ENCODE measurements at places on chromosomes 2 and 18.

DNA sequence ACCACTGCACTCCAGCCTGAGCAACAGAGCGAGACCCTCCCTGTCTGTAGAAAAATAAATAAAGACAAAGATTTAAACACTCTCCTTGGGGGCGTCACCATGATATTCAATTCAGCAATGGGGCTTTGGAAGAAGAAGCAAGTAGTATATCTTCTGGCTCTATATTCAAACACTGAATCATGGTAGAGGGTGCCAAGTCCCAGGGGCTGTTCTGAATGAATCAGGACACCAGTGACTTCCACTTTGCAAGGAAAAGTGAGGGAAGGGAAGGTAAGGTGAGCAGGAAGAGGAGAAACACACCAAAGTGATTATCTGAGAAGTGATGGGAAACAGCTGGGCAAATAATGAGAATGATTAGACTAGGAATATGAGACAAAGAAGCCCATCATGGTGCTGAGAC is 80.5 kb downstream of the AAK1 start:
- DNase-seq: no peak

DNA sequence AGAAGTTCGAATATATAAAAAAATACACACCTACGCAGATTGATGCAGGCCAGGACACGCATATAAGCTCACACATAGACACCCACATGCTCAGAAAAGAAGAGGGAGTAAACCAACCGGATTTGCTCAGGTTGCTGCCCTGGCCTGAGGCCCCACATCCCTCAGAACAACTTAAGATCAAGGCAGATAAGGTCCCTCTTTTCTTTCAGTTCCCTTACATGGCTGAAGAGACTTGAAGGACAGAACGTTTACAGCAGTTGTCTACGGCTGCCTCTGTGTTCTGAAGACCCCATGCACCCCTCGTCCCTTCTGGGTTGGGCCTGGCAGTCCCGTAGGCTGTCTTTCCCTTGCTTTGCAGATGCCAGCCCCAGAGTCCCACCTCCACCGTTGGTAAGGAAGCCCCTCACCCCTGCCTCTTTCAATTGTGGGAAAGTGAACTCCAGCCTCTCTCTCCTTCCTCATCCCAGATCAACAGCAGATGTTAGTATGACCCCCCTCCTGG is 4.3 kb upstream of the NAGK start:
- DNase-seq: no peak

DNA sequence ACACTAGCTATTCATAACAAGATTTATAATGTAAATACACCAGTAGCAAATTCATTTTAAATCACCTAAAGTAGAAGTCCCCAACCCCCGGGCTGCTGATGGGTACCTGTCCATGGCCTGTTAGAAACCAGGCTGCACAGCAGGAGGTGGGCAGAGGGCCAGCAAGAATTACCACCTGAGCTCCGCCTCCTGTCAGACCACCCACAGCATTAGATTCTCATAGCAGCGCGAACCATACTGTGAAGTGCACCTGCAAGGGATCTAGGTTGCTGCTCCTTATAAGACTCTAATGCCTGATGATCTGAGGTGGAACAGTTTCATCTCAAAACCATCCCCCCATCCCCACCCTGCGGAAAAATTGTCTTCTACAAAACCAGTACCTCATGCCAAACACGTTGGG is 71.3 kb downstream of the KANSL1L start:
- DNase-seq: no peak

GRCh38 chr2:102509749-102510148 is 36.7 kb downstream of the SLC9A4 start:
- DNase-seq: no peak

DNA sequence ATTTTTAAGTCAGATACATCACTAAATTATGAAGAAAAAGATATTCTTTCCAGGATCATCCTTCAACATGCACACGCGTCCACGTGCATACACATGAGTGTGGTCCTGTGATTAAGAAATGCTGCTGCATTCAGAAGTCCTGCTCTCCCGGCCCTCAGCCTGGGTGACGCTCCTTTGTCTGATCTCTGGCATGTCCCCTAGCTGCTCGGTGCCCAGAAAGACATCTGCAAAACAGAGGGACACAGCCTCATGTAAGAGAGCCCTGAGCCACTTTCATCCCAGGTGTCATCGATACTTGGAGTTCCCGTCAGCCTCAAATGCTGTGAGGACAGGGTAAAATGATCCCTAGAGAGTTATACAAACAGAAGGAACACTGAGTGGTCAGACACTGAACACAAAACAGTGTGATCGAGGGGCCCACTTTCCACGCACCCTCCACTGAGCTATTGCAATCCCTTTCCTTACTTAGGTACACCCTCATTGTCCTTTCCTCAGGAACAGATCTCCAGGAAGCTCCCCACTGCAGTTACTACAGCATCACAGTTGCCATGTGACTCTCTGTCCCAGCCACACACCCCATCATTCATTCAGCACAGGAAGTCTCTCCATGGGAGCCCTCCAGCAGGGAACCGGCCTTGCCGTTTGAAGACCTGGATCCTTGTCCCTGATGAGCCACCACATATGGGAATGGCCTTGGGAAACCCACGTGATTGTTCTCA is 32.1 kb downstream of the CRACDL start:
- DNase-seq: no peak

DNA sequence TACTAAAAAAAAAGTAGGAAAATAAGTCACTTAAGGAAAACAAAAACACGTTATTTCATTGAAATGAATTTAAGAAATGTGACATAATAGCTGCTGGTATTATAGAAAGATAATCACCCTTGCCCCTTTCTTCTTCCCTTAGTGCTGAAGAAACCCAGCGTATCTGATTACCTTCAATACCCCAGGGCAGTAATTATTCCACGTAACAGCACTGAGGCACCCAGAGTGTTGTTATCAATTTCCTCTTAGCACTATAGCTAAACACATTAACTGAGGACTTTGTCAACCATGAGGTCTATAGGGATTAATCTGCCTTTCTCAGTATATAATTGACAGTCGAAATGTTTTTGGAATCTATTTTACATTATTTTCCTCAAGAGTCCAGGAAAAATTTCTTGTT is 180.0 kb upstream of the NXPH2 start:
- DNase-seq: no peak

- no peak for DNase-seq
Observed at GRCh38 chr18:5879479-5879882, 15.8 kb downstream of the TMEM200C start.

- no peak for DNase-seq
Observed at GRCh38 chr2:23988371-23988770, 21.5 kb upstream of the MFSD2B start.

DNA sequence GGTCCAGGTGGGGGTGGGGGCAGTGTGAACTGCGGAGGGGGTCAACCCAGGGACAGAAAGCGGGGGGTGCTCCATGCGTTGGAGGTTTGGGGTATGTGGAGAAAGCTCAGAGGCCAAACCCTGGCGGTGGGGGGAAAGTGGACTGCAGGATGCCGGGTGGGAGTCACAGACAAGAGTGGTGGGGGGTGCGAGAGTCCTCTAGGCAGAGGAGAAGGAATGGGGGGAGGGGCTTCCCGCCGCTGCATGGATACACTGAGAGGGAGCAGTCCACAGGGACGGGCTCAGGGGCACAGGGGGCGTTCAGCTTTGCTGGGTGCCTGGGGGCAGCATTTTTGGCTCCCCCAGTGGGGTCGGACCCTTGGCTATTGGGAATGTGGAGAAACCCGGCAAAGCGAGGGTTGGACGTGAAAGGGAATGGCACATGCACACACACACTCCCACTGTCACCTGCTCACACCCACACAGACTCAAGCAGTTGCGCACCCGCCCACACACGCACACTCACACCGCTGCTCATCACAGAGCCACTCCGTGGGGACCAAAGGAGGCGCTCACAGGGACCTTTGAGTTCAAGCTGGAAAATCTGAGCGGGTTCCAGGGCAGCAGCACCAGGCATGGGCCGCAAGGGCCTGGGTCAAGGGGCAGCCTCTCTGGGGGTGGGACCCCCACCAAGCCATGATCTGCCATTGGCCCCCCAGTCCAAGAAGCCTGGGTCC is 7.7 kb downstream of the GBX2 start:
- no peak for DNase-seq

DNA sequence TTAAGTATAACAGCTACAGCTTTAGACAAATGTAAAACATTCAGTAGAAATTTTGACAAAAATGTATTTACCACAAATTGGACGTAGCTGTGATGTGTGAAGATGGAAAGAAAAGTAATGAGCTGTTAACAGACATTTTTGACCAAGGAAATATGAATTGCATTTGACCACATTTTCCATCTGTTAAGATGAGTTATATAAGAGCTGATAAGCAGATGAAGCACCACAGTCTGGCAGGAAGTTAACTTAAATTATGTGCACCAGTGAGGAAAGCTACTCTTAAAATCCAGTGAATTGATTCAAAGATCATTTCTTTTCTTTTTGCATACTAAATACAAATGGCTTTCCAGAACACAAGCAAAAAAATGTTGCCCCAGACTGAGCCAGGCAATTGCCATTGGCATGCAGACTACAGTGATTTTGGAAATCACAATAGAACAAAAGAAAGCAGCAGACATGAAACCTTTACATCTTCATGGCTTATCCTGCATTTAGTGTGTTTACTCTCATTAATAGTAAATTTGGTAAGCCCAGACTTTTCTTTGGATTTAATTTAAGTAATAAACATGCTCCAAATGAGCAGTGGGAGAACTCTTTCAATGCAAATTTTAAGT is 493.7 kb downstream of the TMX3 start:
- no peak for DNase-seq

GRCh38 chr2:196278491-196278911 is 107.1 kb upstream of the STK17B start:
- no peak for DNase-seq

GRCh38 chr2:238267884-238268680 is 20.3 kb downstream of the PER2 start:
- no peak for DNase-seq

DNA sequence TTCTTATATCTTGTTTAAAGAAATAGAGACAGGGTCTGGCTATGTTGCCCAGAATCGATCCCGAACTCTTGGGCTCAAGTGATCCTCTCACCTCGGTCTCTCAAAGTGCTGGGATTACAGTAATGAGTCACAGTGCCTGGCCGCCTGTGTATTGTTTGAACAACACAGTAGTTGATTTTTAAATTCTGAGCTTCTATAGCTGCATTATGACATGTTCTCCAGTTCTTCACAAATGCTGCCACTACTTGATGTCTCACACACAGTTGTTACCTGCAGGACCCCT is 7.7 kb upstream of the RHOB start:
- peak; percentile 19 for DNase-seq

DNA sequence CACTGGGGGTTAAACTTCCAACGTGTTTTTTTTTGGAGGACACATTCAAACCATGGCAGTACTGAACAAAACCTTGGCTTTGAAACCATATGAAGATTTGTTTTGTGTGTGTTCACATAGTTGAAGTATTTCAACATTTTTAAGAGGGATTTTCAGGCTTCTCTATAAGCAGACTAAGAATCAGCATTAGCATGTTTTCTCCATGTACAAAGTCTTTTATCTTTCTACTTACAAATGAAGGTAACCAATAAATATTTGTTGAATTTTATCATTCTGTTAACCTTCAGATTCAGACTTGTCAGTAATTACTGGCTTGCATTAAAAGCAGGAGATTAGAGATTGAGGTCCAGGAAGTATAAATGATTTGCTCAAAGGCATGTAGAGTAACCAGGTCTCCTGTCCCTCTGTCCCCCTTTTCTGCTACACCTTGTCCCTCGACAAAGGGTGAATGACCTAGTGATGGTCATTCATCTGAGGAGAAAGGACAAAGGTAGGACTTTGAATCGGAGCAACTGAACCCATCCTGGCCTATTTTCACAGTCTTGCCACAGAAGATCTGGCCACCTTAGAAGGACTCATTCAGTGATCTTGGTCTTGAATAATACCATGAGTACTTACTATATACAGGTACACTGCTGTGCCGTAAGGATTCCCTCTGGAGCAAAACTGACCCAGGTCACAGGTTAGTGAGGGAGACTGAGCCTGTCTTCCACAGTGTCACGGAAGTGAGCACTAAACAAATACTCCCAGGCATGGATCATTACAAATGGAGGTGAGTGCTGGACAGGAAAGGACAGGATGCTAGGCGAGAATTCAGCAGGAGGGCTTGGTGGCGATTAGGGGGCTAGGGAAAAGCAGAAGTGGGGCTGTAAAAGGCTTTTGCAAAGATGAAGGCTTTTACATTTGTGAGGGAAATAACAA is 2.2 kb upstream of the MYCN start:
- DNase-seq: no peak

- no peak for DNase-seq
Observed at GRCh38 chr2:196368546-196369225, 197.3 kb upstream of the STK17B start.

- no peak for DNase-seq
Observed at GRCh38 chr2:22483036-22483435, 901.9 kb upstream of the KLHL29 start.

GRCh38 chr2:109129921-109130722 is 1.1 kb downstream of the SH3RF3 start:
- no peak for DNase-seq

DNA sequence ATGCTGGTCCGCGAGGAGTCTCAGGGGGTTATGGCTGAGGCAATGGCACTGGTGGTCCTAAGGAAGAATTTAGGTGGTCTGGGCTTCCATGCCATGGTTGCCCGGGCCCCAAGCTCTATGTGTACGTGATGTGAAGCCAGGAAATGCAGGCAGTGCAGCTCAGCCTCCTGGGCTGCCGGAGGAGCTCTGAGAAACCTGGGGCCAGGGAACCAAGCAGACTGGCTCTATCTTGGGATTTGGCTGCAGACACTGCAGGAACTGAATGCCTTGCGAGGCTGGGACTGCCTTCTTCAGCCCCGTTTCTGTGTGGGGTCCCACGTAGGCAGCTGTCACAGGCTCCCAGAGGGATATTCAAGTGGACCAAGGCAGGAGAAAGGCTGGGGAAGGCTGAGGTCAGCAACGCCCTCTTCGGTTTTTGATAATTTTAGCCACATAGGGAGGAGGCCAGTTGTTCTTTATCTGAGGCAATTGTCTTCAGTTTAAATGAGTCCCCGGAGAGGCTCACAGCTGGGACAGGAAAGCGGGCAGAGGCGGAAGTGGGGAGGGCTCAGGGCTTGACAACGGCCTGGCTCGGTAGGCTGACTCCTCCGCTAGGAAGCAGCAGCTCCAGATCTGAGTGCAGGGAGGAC is 77.7 kb downstream of the RHOB start:
- DNase-seq: no peak

- no peak for DNase-seq
Observed at GRCh38 chr2:37583867-37584266, 87.6 kb downstream of the CDC42EP3 start.

- DNase-seq: no peak
Observed at GRCh38 chr2:134029418-134029817, 224.5 kb upstream of the MGAT5 start.

GRCh38 chr2:212949786-212950185 is 201.6 kb downstream of the IKZF2 start:
- no peak for DNase-seq

- DNase-seq: no peak
Observed at GRCh38 chr2:215973954-215974699, 39.2 kb downstream of the MREG start.
